ENCODE measurements at places on chromosomes 1 and 21. TPM values are rescaled to one million over a fixed set of nuclear protein-coding genes. Genes with fewer than 3 reads are reported as not detected.

DNA sequence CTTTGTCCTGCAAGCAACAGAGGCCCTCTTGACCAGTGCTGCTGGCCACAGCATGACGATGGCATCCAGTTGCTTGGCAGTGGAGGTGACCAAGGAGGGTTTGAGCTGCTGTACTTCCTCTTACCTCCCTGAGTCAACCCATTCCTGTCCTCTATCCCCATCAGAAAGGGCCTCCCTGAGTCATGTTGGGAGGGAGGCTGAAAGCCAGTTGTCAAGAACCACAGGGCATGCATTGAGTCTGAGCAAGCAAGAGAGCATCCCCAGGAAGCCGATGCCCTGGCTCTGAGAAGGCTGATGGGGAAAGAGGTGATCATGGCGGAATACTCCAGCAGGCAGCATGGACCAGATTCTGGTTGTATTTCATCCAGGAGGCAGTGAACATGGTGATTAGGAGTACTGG, 69.6 kb downstream of the LACTBL1 start:
- DNase-seq: no peak

DNA sequence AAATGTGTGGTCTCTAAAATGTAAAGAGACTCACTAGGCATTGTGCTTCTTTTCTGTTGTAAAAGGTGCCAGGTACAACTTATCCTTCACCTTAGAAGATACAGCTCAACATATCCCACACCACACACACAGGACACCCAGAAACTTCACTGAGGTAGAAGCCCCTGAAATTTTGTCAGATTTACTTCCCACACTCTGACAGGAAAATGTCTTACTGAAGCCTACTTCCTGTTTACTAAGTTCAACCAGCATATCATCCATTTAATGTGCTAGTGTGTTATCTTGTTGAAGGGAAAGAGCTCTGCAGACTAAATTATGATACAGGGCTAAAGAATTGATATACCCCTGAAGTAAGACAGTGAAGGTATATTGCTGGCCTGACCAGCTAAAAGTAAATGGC, 39.9 kb upstream of the INSL5 start:
- DNase-seq: no peak

The LYPD8 gene
- total RNA-seq: not detected

GRCh38 chr1:181499825-181500224, 16.5 kb downstream of the CACNA1E start:
- DNase-seq: no peak

GRCh38 chr1:90768826-90769225, 51.7 kb upstream of the BARHL2 start:
- DNase-seq: no peak

GRCh38 chr1:201898240-201898894, 9.7 kb downstream of the SHISA4 start:
- no peak for DNase-seq

- DNase-seq: no peak
Observed at GRCh38 chr1:54546651-54547401, 1.2 kb upstream of the ACOT11 start.

The SZRD1 gene
- total RNA-seq: 101 TPM

GRCh38 chr21:17195976-17196375, 316.9 kb upstream of the CXADR start:
- no peak for DNase-seq

- DNase-seq: peak; percentile 54
Observed at GRCh38 chr21:42472521-42472920, 23.5 kb downstream of the RSPH1 start.

The RNU1-4 gene
- 6,195 TPM for total RNA-seq

DNA sequence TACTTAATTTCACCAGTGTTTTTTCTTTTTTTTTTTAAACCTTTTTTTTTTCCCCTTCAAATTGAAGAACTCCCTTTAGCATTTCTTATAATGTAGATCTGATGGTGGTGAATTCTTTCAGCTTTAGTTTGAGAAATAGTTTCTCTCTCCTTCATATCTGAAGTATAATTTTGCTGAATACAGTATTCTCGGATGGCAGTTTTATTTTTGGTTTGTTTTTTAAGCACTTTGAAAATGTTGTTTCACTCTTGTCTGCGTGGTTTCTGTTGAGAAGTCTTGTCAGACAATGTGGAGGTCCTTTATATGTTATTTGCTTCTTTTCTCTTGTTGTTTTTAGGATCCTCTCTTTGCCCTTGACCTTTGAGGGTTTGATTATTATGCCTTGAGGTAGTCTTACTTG, 135.1 kb downstream of the RPS6KC1 start:
- no peak for DNase-seq

GRCh38 chr1:109272831-109273547, 10.0 kb downstream of the PSRC1 start:
- DNase-seq: no peak

The CYP4B1 gene
- total RNA-seq: not detected

- no peak for DNase-seq
Observed at GRCh38 chr1:99887890-99888289, 37.7 kb downstream of the AGL start.

GRCh38 chr1:15459771-15460707, 3.5 kb downstream of the CELA2A start:
- DNase-seq: no peak

- DNase-seq: no peak
Observed at GRCh38 chr1:34332996-34333395, 156.3 kb downstream of the C1orf94 start.

GRCh38 chr1:209728466-209728865, 23.8 kb downstream of the HSD11B1 start:
- no peak for DNase-seq

DNA sequence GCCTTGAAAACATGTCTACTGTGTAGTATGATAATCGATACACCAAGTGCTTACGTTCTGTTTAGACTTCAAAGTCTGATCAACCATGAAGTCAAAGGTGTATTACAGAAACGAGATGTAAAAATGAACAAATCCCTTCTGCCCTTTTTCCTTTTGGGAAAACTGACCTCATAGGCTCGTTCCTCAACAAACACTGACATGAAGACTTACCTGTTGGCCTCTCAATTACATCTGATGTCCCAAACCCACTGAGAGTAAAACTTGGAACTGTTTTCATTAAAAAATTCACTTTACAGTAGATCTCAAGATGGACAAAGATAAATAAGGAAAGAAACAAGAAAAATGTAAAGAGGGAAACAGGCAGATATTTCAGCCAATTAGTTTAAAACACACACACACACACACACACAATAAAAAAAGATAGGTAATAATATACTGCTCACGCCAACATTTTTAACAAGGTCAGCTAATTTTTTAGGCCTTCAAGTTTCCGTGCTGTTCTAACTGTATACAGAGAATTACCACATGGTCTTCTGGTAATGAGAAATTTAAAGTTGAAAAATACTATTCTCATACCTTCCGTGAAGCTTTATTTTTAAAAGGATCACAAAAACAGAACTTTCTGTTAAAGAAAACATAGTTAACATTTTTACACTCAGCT, 2.1 kb downstream of the HMGN1 start:
- no peak for DNase-seq

The KRTAP7-1 gene
- total RNA-seq: not detected

DNA sequence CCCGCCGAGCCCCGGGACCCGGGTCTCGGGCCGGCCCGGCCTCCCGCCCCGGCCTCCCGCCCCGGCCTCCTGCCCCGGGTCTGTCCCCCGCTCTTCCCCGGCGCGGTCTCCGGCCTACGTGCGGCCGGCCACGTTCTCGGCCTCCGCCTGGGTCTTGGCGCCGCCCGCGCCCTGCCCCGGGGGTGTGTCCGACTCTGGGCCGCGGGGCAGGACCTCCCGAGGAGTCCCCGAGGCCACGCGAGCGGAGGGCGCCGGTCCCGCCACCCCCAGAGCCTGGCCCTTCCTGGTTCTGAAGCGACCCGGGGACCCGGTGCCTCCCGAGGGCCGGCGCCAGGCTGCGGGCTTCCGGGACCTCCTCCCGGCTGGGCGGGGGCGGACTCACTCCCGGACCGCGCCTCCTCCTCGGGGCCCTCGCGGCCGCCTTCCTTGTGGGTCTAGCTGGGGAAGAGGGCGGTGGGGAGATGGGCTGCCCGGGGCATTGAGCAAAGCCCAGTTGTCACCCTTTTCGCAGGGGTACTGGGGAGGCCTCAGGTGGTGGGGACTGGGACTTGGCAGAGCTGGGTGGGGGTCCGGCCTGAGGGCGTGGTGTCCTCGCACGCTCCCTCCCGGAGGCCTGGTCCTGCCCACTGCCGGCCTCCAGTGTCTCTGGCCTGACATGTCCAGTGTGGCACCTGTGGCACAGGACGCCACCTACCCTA, 558 bp downstream of the PFKL start:
- peak; percentile 89 for DNase-seq

DNA sequence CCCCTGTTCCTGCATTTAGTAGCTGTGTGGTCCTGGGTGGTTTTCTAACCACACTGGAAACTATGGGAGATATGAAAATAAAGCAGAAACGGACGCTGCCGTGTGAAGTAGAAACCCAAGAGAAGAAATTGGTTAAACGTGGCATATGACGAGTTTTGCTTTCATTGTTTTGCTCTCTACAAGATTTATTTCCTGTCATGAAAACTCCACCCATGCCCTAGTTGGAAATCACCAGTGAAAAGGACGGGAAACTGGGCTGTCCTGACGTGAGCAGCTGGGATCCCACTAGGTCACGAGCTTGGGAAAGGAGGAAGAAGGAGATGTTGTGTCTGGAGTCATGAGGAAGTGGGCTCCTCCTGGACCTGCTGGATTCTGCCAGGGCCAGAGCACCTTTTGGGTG, 120.8 kb upstream of the GADD45A start:
- DNase-seq: no peak

DNA sequence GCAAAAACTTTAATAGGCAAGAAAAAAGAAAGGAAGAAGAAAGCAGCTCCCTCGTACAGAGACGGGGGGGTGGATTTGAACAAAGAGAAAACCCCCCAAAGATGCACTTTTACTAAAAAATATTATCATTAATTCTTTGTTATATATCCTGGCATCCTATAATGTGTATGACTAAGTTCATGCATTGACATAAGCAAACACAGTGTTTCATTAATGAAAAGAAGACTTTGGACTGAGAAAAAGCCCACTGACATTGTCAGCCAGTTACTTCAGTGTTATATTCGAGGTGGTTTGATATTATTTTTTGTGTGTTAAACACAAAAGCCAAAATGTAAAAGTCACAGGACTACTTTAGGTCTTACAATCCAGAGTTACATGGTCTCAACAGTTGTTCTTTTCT, 110.1 kb upstream of the DPYD start:
- DNase-seq: no peak

The UBL4B gene
- total RNA-seq: not detected

The TMPRSS15 gene
- total RNA-seq: not detected

The PROK1 gene
- total RNA-seq: 0.46 TPM

All from cardiac septum (tissue), 1 donor.